ENCODE measurements at places on chromosomes 4 and X. TPM values are rescaled to one million over a fixed set of nuclear protein-coding genes. Genes with fewer than 3 reads are reported as not detected.
A peak's percentile ranks its signal among the peaks of the same experiment; 100 is the strongest.

The GBA3 gene
- total RNA-seq = not detected

The GLRB gene
- total RNA-seq = 32.4 TPM

The GYPE gene
- 0.29 TPM for total RNA-seq

The EFNB1 gene
- total RNA-seq = 35.7 TPM

The DGAT2L6 gene
- total RNA-seq = not detected

The NSDHL gene
- 18.9 TPM for total RNA-seq

DNA sequence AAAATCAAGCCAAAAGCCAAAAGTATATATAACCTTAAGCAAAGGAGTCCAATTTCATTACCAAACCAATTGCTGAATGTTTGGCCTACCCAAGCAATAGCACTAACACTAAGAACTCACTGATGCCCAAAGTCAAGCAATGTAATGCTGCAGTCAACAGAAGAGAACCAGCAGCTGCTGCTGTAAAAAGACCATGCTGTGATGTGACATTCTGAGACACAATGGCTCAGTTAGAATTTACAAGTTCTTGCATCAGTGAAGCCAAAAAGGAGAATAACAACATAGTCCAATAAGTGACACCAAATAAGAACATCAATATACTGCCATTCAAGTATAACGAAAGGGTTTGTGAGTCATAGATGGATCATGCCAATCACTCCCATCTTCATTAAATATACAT is 514.0 kb upstream of the DIAPH2 start:
- no peak for DNase-seq

- DNase-seq = no peak
Measured at GRCh38 chrX:66677430-66677829, 38.6 kb upstream of the EDA2R start.

DNA sequence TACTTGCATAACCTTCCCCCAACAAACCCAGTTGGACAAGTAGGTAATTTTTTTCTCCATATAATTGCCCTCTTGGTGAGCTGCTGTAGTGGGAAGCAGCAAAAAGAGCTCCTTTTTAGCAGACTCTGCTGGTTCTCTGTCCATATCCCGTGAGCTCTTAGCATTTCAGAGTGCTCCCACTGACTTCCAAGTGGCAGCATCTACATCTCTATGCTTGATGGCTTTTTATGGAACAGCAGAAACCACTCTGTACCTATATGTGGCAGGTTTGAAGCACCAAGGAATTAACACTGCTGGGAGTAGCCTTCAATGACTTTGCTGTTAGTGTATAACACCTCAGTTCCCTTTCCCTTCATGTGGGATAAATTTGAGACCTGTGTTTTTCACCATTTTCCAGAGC is 168.4 kb upstream of the NHS start:
- DNase-seq = no peak

DNA sequence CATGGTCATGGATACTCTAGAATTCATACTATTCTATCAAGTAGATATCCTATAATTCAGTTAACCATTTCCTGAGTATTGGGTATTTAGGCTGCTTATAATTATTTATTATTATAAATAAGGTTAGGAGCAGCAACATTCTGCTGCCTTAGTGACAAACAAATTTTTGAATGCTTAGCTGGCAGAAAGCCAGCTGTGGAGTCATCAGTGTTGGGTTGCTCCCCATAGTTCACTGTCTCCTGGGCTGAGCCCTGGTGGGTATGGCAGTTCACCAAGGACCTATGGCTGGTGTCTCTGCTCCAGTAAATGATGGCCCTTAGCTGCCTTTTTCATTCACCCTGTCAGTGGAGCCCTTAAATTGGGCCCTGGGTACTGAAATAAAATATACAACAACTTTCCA is 61.8 kb downstream of the SMARCA5 start:
- DNase-seq = no peak

DNA sequence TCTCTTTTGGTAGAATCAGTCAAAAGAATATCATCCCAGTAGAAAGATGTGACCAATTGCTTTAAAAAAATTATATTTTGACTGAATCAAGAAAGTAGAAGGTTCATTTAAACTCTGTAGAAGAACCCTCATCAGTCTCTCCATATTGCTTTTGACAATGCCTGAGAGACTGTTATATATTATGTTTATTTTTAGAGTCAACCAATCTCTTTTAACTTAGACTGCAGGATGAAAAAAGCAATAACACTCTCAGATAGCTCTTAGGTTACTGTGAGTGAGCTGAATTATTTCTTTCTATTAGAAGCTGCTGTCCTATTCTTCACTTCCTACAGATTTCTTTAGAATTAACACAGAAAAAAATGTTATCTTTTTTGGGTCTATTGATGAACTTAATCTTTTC is 38.1 kb downstream of the GALNTL6 start:
- no peak for DNase-seq

GRCh38 chr4:147638942-147639341 is 21.7 kb downstream of the TMEM184C start:
- DNase-seq = no peak

DNA sequence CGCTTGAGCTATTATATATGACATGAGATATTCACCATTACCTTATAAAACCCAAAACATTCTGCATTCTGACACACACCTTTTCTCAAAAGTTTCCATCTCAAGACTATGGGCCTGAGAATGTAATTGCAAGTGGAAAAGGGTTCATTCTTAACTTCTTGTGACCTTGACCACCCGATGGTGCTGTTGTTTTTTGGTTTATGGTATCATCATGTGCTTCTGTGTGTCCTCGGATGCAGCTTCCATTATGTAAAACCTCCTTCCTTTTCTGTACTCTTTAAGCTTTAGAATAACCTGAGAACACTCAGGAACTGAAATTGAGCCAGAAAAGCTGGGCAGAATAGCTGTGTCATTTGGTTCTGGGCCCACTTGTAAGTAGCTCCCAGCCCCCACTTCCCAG is 16.2 kb upstream of the PUDP start:
- no peak for DNase-seq

DNA sequence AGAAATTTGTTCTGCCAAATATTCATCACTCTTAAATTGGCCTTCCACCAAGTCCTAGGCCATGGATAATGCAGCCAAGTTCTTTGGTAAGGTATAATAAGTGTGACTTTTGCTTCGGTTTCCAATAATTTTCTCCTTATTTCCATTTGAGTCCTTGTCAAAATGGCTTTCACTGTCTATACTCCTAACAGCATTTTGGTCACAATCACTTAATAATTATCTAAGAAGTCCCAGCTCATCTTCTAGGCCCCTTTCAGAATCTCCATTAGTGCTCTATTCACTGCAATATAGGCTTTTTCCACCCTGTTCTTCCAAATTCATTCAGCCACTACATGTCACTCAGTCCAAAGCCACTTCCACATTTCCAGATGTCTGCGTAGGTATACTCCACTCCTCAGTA is 51.0 kb upstream of the SPIN4 start:
- no peak for DNase-seq

GRCh38 chr4:25320773-25321172 is 8.2 kb downstream of the ZCCHC4 start:
- peak; percentile 72 for DNase-seq

DNA sequence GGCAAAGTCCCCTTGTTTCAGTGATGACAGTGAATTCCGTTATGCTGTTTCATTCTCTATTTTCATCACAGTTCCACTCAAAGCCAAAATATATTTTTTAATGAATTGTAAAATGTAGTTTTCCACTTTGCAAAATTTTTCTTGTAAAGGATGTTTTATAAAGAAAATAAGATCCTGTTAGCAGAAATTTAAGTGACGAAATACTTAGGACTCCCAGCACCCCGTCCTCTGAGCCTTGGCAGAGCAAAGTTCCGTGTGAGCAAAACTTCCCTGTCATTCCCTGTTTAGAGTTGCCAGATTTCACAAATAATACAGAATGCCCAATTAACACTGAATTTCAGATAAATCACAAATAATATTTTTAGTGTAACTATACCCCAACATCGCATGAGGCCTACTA is 81.0 kb upstream of the RBPJ start:
- DNase-seq = no peak

DNA sequence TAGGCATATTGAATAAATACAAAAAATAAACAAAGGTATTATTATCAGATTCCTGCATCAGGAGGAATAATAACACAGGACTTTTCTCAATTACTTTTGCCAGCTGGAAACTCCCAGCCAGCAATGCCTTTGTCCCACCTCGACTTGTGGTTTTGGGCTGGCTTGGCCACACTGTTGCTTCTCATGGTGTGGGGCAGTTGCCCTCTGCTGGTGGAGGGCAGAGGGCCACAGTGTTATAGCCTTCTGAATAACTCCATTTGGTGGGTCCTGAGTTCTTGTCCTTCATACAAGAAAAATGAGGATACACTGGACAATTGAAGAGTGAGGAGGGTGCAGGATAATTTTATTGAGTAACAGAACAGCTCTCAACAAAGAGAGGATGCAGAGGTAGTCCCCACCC is 1206.0 kb upstream of the ADGRL3 start:
- DNase-seq = no peak

DNA sequence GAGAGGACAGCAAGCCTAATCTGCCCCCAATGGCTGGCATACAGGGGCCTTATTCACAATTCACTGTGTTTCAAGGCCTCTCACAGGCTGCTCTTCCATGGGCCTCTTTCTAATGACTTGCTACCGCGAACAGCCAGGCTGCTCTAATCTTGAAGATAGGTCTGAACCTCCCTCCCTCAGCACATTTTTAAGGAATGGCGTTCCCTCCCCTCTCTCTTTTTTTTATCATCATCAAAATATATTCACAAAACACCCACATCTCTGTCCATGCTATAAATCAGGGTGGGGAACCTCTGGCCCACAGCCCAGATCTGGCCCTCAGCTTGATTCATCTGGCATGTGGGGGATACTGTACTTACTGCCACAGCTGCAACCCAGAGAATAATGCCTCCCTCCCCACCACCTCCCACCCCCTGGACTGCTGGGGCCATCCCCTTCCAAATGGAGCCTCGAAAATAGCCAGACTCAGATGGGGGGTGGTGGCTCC is 76.2 kb upstream of the PLAC1 start:
- peak; percentile 70 for DNase-seq

DNA sequence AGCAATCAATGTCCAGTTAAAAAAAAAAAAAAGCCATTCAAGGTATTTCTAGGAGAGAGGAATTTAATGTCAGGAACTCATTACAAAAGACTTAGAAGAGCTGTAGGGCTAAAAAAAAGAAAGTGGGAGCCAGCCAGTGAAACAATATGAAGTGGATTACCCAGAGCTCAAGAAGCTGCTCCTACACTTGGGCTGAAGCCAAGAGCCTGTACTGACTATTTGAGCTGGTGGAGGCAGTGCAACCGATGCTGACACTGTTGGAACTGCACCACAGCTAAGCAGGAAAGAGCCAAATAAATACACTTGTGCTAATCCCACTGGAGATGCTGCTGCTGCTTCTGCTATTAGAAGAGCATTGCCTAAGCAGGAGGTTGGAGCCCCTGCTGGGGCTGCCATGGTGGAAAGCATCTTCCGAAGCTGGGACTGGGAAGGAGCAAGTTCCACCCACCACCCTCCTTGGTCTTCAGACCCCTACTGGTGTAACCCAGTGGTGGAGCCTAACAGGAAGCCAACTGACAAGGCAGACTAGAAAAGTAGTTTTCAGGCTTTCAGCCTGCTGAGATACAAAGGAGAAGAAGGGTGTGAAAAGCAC is 65.4 kb downstream of the CXXC4 start:
- no peak for DNase-seq

DNA sequence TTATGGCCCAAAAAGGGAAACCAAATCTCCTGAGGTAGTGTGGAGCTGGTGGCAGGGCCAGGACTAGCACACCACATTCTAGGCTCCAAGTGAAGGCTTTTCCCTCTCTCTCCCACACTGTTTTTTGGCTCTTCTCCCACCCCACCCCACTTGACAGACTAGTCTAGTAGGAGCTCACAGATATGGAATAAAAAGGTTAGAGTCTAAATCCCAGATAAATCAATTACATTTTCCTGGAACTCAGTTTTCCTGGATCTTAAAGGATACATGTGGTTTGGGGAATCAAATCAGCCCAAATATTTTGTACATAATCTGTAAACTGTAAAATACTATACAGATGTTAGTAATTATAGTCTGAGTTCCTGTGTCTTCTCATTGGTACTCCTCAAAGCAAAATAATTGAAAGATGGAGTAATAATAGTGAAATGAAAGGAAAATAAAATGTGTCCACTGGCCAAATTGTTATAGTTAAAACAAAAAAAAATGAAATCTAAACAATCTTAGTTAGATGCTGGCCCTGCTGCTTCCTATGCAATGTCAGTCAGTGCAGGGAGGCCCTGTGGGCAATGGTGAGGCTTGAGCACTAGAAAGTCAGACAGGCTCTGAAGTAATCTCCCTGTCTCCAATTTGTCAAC is 370.4 kb upstream of the CPEB2 start:
- DNase-seq = no peak

- no peak for DNase-seq
Measured at GRCh38 chr4:62250100-62250499, 1050.0 kb downstream of the ADGRL3 start.

GRCh38 chr4:148515248-148515647 is 73.0 kb upstream of the NR3C2 start:
- no peak for DNase-seq

GRCh38 chrX:103254921-103255493 is at the start of gene TCEAL8:
TSS of gene TCEAL8 (minus strand) at chrX:103255155. CDS start at chrX:103253979, 1,176 bp downstream.
- DNase-seq = no peak

DNA sequence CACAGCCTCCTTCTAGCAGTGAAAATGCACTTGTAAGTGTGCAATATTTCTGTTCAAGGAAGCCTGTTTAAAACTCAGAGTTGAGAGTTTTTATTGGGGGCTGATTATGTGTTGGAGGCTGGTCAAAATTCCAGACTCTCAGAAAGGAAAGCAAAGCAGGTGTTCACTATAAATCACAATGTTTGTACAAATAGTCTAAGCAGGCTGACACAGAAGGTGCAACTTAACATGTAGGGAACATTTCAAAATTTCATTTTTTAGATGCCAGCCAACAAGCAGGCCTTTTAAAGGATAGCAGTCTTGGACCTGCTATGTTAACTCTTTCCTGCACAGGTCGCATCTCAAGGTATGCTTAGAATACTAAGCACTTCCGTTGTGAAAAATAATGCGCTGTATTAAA is 112.3 kb upstream of the IL13RA1 start:
- no peak for DNase-seq

DNA sequence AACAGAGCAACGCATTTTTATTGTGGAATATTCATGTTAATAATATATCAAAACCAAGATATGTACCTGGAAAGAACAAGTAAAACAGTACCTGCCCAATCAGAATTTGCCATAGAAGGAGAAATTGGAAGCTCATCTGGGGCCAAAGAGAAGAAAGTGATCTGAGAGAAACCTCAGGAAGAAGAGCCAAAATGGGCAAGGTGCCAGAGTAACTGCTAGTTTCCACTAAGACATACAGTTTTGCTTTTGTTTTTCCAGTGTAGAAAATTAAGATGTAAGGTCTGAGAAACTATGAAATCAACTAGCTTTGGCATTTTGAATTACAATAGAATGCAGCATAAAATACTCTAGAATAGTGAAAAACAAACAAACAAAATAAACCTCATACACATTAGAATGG is 2201.2 kb downstream of the ARAP2 start:
- no peak for DNase-seq

Measured in osteoblast (primary cell).